ENCODE measurements at places on chromosomes 16 and 17.

DNA sequence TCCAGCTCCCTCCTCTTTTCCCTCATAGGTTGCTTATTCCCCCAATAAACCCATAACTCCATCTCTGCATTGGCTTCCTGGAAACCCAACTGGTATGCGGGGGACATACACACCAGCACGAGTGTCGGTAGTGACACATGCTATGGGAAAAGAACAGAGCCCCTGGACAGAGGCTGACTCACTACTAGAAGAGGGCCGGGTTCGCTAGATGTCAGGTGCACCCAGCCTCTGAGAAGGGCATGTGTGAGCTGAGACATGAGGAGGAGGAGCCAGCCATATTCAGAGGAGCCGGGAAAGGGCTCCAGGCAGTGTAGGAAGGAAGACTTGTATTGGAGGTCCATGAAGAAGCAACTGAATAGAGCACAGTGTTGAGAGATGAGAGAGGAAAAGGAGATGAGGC, 241.1 kb downstream of the SOX9 start:
- H3K27ac ChIP-seq = no peak overlapping the region
- H3K36me3 ChIP-seq = no peaks in the 10 kb centered on the region
- no peaks in the 10 kb centered on the region for H3K4me1 ChIP-seq
- no peaks in the 10 kb centered on the region for H3K27me3 ChIP-seq
- no peak overlapping the region for H3K4me3 ChIP-seq

DNA sequence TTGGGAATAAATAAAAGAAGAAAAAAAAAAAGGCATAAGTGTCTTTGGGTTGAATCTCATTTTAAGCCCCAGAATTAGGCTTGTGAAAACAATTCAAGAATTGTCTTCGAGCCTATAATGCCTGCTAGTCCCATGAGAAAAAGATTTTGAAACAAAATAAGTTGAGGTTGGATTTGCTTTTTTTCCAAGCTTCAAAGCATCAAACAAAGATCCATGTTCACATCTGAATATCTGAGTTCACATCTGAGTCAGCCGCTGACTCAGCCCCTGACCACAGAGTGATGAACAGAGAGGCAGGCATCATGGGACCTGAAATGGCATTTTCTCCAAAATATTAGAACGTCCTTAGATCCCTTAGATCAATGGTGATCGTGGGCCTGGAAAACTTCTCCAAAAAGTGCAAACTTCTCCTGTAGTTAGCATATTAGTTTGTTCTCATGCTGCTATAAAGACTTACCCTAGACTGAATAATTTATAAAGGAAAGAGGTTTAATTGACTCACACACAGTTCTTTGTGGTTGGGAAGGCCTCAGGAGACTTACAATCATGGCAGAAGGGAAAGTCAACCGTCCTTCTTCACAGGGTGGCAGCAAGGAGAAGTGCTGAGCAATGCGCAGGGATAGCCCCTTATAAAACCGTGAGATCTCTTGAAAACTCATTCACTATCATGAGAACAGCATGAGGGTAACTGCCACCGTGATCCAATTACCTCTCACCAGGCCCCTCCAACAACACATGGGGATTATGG, 294.6 kb upstream of the HSBP1 start:
- H3K27ac ChIP-seq = no peak overlapping the region
- DNase-seq = no peak
- H3K36me3 ChIP-seq = no peaks in the 10 kb centered on the region
- no peaks in the 10 kb centered on the region for H3K4me1 ChIP-seq

GRCh38 chr17:40675905-40676304, 10.9 kb upstream of the KRT222 start:
- peaks cover 4% of the 10 kb centered on the region for H3K27me3 ChIP-seq
- H3K27ac ChIP-seq = no peak overlapping the region

- H3K4me1 ChIP-seq = no peaks in the 10 kb centered on the region
- H3K4me3 ChIP-seq = no peak overlapping the region
- H3K27ac ChIP-seq = no peak overlapping the region
- no peak for DNase-seq
Measured at GRCh38 chr17:79043191-79043930, 19.4 kb downstream of the C1QTNF1 start.

- H3K4me1 ChIP-seq = no peaks in the 10 kb centered on the region
- H3K27ac ChIP-seq = no peak overlapping the region
- no peak overlapping the region for H3K4me3 ChIP-seq
Measured at GRCh38 chr17:10666906-10667305, 9.8 kb upstream of the MYH3 start.

DNA sequence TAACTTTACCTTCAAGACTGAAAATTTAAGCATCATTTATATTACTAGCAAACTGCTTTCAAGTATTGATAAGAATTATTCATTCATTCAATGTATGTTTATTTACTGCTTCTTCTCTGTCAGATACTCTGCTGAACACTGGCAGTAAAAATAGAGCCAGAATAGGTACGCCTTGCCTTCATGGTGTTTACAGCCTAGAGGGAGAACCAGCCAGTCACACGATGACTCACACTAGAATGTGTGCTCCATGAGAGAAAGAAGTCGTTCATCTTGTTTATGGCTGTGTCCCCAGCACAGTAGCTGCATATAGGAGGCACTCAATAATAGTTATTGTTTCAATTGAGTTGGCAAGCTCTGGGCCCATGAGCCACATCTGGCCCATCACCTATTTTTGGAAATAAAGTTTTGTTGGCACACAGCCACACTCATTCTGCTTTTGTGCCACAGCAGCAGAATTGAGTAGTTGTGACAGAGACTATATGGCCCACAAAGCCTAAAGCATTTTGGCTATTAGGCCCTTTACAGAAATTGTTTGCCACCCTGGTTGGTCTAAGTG, 84.2 kb downstream of the TMC6 start:
- no peaks in the 10 kb centered on the region for H3K4me1 ChIP-seq
- H3K4me3 ChIP-seq = no peak overlapping the region
- H3K27ac ChIP-seq = no peak overlapping the region
- H3K36me3 ChIP-seq = peaks cover 12% of the 10 kb centered on the region
- DNase-seq = no peak

GRCh38 chr16:69501956-69502745, 63.6 kb upstream of the NFAT5 start:
- H3K27ac ChIP-seq = no peak overlapping the region
- no peaks in the 10 kb centered on the region for H3K27me3 ChIP-seq
- no peaks in the 10 kb centered on the region for H3K4me1 ChIP-seq
- DNase-seq = no peak
- H3K4me3 ChIP-seq = no peak overlapping the region
- H3K36me3 ChIP-seq = no peaks in the 10 kb centered on the region

GRCh38 chr16:67028167-67028695, 718 bp upstream of the CBFB start:
- H3K4me1 ChIP-seq = peaks cover 27% of the 10 kb centered on the region
- H3K27me3 ChIP-seq = no peaks in the 10 kb centered on the region
- H3K36me3 ChIP-seq = no peaks in the 10 kb centered on the region
- H3K4me3 ChIP-seq = peak overlapping the region; percentile 68
- no peak for DNase-seq

- H3K4me1 ChIP-seq = no peaks in the 10 kb centered on the region
- no peaks in the 10 kb centered on the region for H3K36me3 ChIP-seq
- H3K4me3 ChIP-seq = no peak overlapping the region
- no peak for DNase-seq
- no peak overlapping the region for H3K27ac ChIP-seq
Measured at GRCh38 chr16:1124795-1125194, 28.1 kb upstream of the CACNA1H start.

DNA sequence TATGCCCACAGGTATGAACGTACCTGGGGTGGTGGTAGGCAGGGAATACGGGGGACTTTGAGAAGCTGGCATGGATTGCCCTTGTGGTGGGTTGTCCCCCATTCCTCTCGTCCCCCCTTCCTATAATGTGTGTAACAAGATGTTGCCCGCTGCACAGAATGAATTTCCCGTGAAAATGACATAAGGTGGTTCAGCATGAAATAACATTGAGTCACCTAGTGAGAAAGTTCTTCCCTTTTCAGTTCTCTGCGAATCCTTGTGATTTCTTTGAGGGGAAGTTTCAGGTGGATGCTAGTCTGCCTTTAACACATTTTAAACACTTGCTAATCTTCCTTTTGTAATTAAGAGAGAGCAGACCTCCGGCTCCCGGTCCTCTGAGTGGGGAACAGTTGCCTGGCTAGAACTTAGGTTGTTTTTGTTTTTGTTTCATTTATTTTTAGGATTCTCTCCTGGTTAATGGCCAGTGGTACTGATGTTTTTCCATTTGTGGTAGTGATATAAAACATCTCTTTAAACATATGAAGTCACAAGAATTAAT, 58.9 kb downstream of the RAP1GAP2 start:
- no peaks in the 10 kb centered on the region for H3K27me3 ChIP-seq
- DNase-seq = no peak
- H3K4me1 ChIP-seq = peaks cover 20% of the 10 kb centered on the region
- H3K4me3 ChIP-seq = no peak overlapping the region

DNA sequence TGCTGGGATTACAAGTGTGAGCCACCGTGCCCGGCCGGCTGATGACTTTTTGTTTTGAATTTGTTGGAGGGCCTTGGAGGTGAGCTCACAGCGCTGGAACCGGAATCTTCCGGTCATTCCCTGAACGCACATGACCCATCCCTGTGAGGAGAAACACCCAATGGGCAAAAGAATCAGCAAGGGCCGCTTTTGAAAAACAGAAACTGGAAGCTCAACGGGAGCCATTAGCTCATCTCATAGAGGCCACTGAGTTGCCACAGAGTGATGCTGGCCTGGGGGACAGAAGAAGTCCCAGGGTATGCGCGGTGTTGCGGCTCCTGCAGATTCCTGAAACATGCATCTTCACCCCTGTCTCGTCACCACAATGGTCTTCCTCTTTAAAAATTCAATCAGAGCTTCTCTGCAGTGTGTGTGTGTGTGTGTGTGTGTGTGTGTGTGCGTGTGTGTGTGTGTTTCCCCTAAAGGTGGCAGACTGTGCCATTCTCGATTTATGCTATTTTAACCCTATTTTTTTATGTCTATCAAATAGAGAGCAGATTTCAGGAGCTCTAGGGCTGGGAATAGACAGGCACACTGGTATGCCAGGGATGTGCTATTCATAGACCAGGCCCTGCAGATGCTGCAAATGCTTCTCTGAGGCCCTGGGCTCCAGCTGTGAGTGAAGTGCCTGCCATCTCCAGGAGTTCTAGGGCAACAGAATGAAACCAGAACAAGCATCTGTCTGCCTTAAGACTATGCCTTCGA, 68.3 kb downstream of the MARCHF10 start:
- H3K27ac ChIP-seq = no peak overlapping the region
- no peaks in the 10 kb centered on the region for H3K4me1 ChIP-seq
- DNase-seq = no peak
- no peaks in the 10 kb centered on the region for H3K36me3 ChIP-seq

DNA sequence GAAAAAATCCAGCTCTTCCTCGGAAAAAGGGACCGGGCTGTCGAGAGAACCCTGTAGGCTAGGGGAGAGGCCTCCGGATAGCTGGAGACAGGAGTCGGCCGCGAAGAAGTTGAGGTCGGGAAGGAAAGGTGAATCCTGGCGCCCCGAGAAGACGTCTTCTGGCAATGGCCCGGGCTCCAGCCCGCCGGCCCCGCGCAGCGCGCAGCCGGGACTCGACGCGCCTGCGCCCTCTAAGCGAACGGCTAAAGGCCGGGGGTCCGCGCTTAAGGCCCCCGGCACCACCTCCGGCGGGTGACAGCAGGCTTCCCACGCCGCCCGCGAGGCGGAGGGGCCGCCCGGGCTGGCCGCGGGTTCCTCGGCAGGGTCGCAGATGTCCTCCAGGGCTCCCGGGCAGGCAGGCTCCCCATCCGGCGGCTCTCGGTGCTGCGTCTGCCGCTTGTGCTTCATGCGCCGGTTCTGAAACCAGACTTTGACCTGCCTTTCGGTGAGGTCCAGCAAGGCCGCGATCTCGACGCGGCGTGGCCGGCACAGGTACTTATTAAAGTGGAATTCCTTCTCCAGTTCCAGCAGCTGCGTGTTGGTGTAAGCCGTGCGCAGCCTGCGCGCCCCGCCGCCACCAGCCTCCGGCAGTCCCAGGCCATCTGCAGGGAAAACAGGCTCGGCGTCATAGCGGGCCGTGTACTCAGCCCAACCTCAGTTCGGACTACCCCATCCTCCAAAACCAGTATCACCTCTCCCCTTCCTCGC, 1.6 kb downstream of the HOXB2 start:
- peak overlapping the region; percentile 77 for H3K4me3 ChIP-seq
- H3K27ac ChIP-seq = peak overlapping the region; percentile 89
- peaks cover 23% of the 10 kb centered on the region for H3K4me1 ChIP-seq
- H3K27me3 ChIP-seq = no peaks in the 10 kb centered on the region
- no peaks in the 10 kb centered on the region for H3K36me3 ChIP-seq
- no peak for DNase-seq

DNA sequence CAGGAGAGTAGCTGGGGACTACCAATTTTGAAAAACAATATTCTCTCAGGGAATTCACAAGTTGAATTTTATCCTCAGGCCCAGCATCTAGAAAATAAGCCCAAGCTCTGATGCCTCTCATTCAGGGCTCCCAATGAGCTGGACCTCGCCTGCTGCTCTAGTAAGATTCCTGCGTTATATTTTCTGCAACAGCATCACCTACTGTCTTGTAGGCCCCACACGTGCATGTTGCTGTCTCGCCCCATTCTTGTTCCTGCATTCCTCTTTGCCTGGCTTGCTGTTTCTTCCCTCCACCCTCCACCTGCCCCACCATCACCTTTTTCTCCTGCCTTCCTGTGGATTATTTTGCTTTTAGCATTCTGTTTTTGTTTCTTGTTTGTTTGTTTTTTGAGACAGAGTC, 8.3 kb upstream of the ST6GALNAC2 start:
- no peak overlapping the region for H3K4me3 ChIP-seq
- no peaks in the 10 kb centered on the region for H3K4me1 ChIP-seq
- no peak for DNase-seq

DNA sequence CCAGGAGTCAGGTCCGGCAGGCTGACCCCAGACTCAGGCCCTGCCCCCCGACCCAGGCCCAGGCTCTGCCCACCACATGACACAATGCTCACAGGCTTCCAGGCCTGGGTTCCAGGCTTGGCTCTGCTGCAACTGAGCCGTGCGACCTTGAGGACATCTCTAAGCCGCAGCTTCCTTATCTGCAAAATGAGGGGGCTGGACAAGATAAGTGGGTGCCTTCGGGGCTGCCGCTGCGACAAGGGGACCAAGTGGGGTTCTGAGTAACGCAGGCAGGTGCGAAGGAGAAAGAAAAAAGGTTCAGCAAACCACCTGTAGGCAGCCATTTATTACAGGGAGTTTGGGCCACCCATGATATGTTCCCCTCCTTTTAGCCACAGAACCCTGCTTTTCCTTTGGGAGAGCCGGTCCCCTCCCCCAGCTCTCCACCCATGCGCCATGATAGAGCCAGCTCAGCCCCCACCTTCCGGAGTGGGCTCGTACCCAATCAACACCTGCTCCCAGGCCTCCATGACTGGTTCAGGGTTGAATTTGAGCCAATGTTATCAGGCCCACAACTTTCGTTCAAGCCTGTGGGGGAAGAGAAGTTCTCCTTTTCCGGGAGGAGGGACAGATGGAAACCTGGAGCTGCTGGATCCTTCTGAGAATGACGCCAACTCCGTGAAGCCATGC, 38.2 kb downstream of the RTN4RL1 start:
- H3K27ac ChIP-seq = no peak overlapping the region
- DNase-seq = no peak
- no peaks in the 10 kb centered on the region for H3K4me1 ChIP-seq
- no peaks in the 10 kb centered on the region for H3K36me3 ChIP-seq
- H3K4me3 ChIP-seq = no peak overlapping the region

All from effector memory CD4-positive, alpha-beta T cell (primary cell).